ENCODE measurements at places on chromosomes 3 and 15.

DNA sequence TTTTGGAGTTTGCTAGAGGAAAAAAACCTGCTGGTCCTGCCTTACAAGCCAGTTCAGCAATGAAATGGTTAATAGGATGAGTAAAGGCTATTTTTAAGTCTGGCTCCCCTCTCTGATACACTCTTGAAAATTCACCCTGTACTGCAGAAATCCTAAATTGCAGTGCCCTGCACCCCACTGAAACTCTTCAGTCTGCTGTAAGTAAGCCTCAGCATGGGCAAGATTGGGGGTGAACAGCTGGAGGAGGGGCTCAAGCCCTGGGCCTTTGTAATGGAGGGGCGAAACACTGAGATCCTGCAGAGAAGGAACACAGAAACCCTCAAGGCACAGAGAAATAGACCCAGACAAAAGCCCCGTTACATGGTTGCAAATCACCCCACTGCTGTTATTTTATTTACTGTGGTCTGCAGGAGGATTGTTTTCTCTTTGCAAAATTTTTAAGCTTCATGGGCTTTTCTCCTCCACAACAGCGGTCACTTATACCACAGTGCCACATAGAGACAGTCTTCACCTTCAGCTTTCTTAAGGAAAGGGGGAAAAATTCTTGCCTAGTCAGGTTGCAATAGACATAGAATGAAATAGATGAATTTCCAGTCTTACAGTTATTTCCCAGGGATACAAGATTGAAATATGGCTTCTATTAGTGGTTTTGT, 45.0 kb downstream of the SOX2 start:
- DNase-seq, result no peak

DNA sequence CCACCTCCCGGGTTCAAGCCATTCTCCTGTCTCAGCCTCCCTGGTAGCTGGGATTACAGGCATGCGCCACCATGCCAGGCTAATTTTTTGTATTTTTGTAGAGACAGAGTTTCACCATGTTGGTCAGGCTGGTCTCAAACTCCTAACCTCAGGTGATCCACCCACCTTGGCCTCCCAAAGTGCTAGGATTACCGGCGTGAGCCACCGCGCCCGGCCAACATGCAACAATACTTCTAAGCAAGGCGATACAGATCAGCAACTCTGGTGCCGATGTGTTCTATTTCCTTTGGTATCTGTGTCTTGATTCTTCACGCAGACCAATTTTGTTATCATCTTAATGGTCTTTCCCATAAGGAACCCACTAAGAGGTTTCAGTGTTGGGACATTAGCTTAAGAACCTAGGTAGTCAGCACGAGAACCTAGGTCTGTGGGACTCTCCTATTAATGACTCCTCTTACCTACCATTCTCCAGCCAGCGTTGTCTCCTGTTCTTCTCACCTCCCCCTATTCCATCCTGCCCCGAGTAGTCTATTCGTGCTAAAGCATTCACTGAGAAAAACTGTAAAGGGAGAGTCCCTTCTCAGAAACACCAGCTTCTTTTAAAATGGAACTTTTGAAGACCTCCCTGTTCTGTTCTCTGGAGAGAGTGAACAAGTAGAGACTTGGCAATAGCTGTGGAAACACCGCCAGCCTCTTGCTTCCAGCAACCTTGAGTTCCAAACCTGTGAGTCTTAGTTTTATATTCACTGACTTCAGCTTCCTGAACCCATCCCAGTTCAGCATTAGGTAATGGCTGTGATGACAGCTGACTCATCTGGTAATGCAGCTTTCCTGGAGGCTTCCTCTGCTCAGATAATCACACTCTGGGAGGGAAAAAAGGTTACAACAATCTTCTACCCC, 61.2 kb downstream of the TSC22D2 start:
- no peak for DNase-seq

DNA sequence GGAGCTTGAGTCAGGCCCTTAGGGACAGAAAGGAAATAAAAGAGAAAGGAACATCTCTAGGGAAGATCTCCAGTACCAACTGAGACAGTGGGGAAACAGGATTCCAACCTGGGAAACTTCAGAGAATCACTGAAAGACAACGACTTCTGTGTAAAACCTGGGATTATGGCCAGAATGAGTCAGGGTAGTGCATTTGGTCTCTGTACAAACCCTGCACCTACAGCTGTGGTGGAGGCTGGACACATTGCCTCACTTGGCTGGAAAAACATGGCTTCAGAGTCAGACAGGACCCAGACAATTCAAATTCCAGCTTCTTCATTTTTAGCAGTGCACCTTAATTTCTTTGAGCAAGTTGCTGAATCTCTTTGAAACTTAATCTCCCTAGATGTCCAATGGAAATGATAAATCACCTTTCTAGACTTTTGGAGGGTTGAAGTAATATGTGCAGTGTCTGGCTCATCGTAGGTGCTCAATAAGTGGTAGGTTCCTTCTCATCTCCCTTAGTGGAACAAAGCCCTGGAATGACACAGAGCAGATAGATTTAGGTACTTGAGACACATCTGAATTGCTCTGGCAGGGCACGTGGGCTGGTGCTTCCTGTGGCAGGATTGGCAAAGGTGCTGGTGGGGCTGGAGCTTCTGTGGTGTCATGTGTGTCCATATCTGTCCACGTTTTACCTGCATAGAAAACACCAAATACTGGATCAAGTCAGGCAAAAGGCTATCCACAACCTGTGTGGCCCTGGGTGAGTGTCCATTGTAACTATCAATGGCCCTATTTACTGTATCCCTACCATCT, 6.1 kb upstream of the CLSTN2 start:
- DNase-seq, result no peak

DNA sequence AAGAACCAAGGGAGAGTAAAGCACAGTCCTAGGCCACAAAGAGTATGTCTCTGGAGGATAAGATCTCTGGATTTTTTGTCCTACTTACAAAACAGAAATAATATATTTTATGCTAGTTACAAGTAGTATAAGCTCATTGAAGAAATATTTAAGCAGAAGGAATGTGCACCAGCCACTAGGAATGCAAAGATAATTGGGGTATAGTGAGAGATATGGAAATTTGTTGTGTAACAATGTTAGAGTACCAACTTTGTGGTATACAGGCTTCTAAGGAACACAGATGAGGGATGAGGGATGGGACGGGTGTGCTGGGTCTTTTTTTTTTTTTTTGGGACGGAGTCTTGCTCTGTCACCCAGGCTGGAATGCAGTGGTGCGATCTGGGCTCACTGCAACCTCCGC, 26.5 kb downstream of the AKAP13 start:
- no peak for DNase-seq

DNA sequence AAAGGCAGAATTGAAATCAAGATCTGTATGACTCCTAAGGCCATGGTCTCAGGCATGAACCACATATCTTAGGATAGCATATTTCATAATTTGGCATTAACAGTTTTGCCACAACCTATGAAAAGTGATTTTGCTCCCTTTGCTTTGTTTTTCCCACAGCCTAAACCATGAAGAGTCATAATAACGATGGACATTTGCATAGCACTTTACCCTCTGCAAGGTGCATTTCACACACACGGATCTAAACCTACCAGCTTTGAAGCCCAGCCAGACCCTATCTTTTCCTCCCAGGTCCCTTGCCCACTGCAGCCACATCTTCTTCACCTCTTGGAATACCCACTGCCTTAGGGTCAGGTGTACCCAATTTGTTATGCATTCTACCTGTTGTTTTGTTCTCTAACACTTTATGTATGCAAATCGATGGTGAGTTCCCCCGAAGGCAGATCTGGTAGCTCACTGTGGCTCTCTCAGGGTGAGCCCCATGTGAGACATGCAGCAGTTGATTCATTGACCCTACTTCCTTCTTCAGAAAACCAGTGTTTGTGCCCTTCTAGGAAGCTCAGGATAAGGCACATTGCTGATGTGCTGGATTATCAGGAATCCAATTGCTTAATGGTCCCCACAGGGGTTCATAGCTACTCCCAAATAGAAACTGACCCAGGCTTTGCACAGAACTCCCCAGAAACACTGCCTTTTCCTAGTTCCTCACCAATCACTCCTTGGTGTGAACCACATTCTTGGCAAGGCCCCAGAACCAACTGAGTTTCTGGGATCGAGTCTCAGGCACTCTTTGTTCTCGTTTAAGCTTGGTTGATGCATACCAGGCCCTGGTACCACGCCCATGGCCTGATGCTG, 8.7 kb downstream of the ARHGAP31 start:
- no peak for DNase-seq

GRCh38 chr15:59237119-59237855, 30.6 kb downstream of the LDHAL6B start:
- DNase-seq, result no peak

- DNase-seq, result no peak
Observed at GRCh38 chr3:25023876-25024275, 404.2 kb upstream of the RARB start.

- peak; percentile 2 for DNase-seq
Observed at GRCh38 chr15:39275066-39275465, 305.8 kb upstream of the THBS1 start.

GRCh38 chr15:59165726-59166125, 40.9 kb upstream of the LDHAL6B start:
- DNase-seq, result peak; percentile 60

- DNase-seq, result no peak
Observed at GRCh38 chr3:48493203-48493501, 10.8 kb downstream of the SHISA5 start.

DNA sequence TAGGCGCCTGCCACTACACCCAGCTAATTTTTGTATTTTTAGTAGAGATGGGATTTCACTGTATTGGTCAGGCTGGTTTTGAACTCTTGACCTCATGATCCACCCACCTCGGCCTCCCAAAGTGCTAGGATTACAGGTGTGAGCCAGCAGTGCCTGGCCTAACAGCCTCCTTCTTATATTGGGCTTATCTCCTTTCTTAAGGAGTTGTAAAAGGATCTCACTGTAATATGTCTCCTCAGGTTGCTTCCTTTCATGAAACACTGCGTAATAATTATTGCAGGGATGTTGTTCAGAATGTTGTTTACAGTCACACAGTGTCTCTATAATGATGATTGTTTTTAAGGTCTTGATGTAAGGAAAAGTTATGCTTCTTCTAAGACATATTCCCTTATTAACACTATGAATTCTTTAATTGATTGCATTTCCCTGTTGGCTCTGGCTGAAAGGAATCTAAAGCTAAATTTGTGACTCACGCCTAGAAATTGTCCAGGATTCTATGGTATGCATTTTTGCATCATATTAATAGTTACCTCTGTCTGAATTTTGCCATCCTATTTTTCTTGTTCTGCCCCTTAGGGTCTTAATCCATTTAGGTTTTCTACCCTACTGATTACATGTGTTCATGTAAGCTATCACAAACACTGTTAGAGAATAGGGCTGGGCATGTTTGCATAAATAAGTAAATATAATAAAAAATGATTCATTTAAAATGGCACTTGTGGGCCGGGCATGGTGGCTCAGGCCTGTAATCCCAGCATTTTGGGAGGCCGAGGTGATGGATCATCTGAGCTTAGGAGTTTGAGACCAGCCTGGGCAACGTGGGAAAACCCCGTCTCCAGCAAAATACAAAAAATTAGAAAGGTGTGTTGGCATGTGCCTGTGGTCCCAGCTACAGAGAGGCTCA, 24.5 kb upstream of the RNF111 start:
- no peak for DNase-seq

- no peak for DNase-seq
Observed at GRCh38 chr3:67897351-67898336, 243.2 kb upstream of the SUCLG2 start.

GRCh38 chr15:75335705-75336355, at the start of gene COMMD4:
Gene COMMD4, plus strand, starts transcription at chr15:75336063. Its CDS starts 27 bp downstream, at chr15:75336090.
- DNase-seq, result peak; percentile 95

DNA sequence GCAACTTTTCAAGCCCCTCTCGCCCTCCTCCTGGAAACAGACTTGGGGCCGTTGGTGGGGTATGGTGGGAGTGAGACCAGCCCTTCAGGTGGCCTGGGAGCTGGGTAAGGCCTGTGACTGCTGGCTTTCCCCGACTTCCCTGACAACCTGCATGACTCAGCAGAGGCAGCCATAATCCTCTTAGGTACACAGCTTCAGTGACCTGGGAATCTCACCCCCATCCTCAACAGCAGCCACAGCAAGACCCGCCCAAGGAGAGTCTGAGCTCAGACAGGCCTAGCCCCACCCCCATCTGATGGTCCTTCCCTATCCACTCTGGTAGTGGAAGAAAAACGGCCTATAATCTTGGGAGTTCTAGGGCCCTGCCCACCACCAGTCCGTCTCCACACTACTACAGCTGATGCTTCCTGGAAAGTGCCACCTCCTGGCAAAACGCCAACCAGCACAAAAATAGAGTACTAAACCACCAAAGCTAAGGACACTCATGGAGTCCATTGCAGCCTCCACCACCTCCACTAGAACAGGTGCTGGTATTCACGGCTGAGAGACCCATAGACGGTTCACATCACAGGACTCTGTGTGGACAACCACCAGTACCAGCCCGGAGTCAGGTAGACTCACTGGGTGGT, 13.1 kb upstream of the SLC27A2 start:
- DNase-seq, result no peak

DNA sequence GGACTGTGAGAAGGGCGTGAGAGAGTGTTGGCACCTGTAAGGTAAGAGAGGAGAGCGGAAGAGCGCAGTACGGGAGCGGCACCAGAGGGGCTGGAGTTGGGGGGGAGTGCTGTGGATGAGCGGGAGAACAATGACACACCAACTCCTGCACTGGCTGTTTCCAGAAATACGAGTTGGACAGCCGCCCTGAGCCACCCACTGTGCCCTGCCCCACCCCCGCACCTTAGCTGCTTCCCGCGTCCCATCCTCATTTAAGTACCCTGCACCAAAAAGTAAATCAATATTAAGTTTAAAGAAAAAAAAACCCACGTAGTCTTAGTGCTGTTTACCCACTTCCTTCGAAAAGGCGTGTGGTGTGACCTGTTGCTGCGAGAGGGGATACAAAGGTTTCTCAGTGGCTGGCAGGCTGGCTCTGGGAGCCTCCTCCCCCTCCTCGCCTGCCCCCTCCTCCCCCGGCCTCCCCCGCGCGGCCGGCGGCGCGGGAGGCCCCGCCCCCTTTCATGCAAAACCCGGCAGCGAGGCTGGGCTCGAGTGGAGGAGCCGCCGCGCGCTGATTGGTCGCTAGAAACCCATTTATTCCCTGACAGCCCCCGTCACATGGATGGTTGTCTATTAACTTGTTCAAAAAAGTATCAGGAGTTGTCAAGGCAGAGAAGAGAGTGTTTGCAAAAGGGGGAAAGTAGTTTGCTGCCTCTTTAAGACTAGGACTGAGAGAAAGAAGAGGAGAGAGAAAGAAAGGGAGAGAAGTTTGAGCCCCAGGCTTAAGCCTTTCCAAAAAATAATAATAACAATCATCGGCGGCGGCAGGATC, at the start of gene SOX2:
TSS of gene SOX2 (plus strand) at position 601 of the 811 bp plus-strand sequence. CDS start 436 bp downstream, outside the sequence.
- peak; percentile 97 for DNase-seq

GRCh38 chr3:133494469-133494868, 79.0 kb upstream of the CDV3 start:
- DNase-seq, result no peak

DNA sequence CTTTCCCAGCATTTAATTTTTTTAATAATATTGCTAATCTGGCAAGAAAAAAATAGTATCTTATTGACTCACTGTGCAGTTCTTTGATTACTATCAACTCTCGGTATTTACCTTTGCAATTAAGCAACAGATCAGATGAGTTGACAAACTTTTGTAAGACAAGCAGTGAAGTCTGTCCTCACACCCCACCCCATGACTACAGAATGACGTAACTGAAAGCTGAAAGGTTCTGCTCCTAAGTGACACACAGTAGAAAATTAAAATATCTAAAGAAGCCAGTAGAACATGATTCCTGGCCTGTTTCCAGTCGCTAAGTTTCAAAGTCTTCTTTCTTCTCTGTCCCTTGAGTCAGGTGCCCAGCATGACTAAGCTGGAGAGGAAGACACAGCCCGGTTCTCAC, 135.5 kb downstream of the STT3B start:
- DNase-seq, result no peak

Measured in NCI-H345 (cell line).